ENCODE measurements at places on chromosomes 5 and 9. TPM values are rescaled to one million over a fixed set of nuclear protein-coding genes. Genes with fewer than 3 reads are reported as not detected.
A peak's percentile ranks its signal among the peaks of the same experiment; 100 is the strongest.

PCDHGC5 gene
- 16.4 TPM for total RNA-seq

DNA sequence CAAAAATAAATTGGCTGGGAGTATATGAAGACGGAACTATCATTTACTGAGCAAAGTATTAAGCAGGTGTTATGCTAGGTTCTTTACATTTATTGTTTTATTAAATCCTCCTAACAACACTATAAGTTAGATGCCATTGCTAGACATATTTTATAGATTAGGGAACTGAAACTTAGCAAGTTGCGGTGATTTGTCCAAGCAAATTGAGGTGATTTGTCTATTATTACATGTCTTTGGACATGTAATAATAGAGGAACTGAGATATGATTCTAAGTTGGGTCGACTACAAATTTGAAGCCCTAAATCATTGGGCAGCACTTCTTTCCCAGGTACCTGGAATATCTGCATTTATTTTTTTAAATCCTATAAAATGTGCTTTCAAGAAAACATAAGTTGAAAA is 429.9 kb downstream of the GABRG2 start:
- no peak for DNase-seq

- no peak for DNase-seq
Measured at GRCh38 chr5:127612441-127613141, 36.3 kb upstream of the CTXN3 start.

- DNase-seq, result no peak
Measured at GRCh38 chr5:14034963-14035362, 90.5 kb upstream of the DNAH5 start.

GRCh38 chr5:124104344-124104743 is 592.4 kb downstream of the CSNK1G3 start:
- no peak for DNase-seq

DNA sequence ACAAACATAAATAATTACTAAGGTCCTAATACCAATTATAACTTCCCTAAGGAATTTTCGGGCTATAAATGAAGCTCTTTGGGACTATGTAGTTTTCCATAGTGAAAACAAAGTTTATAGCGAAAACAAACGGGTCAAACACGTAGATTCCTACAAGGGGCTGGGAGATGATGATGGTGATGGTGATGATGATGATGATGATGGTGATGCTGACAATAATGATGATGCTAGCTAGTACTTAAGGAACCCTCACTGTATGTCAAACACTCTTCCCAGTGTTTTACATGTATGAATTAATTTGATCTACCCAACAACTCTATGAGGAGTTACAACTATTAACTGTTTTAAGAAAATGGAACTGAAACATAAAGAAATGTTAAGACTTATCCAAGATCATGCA is 63.7 kb upstream of the PIK3R1 start:
- no peak for DNase-seq

- no peak for DNase-seq
Measured at GRCh38 chr9:85738509-85738908, 3.2 kb downstream of the AGTPBP1 start.

DNA sequence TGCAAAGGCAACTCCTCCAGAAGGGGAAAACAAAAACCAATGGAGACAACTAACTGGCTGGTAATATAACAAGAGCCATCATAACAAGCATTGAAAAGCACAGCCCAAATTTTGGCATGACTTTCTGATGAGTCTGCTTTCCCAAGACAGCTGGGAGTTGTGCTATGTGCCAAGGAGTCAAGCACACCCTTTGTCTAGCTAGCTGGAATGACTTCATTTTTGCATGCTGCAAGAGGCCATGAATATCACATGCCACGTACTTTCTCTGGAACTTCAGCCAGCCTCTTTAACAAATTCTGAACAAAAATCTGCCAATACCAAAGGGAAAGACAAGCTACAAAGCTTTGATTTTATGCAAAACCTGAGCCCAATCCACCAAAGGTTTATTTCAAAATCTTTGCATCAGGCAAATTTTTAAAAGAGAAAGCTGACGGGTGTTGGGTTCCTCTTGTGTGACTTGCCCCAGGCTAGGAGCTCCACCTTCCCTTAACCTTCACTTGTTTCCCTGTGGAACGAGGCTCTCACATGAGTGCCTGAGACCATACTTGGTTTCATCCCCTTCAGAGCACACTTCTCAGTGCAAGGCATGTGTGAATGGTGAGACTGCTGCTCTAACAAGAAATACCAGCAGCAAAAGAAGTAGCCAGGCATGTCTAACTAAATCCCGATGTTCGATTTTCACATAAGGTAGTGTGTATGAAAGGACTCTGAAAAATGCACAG is 47.3 kb downstream of the S1PR3 start:
- peak; percentile 11 for DNase-seq
